ENCODE measurements at places on chromosomes 16 and 17.

- no peak for DNase-seq
- no peak overlapping the region for H3K27ac ChIP-seq
- peaks cover 3% of the 10 kb centered on the region for H3K36me3 ChIP-seq
- no peak overlapping the region for H3K4me3 ChIP-seq
- no peaks in the 10 kb centered on the region for H3K27me3 ChIP-seq
These were observed 2.2 kb upstream of the UBE2Z start for GRCh38 chr17:48905987-48906515.

- no peak overlapping the region for H3K4me3 ChIP-seq
- no peaks in the 10 kb centered on the region for H3K27me3 ChIP-seq
- H3K36me3 ChIP-seq = 0 out of 2 replicates have a peak, but pooled peaks cover 2% of the 10 kb centered on the region
- DNase-seq = no peak
- H3K27ac ChIP-seq = no peak overlapping the region
These were observed 4.4 kb downstream of the GGA2 start for GRCh38 chr16:23505671-23506605.

- H3K27ac ChIP-seq = no peak overlapping the region
- DNase-seq = no peak
- no peak overlapping the region for H3K4me3 ChIP-seq
- H3K27me3 ChIP-seq = no peaks in the 10 kb centered on the region
These were observed 2.7 kb upstream of the KCNJ18 start for GRCh38 chr17:21689604-21690003.

DNA sequence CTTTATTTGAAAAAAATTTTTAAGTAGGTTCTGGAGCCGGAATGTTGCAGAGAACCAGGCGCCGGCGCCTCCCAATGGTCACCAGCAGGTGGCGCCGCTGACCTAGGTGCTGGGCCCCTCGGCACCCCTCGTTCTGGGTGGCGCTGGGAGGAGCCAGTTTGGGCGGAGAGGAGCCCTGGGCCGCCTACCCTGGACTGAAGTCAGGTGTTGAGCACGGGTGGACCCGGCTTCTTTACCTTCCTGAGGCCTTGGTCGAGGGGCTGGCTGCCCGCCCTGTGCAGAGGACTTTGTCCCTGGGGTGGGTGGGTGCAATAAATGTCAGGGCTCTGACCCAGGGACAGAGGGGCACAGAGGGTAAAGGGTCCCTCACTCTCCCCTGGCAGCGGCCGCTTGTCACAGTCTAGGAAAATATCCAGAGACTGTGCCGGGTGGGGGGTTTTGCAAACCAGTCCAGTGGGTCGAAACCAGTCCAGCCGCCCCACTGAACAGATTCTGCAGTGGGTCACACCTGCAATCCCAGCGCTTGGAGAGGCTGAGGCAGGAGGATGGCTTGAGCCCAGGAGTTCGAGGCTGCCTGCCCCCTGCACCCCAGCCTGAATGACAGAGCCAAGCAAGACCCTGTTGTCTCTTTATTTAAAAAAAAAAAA is 30.1 kb upstream of the TNFRSF13B start:
- H3K4me1 ChIP-seq = 0 out of 2 replicates have a peak, but pooled peaks cover 1% of the 10 kb centered on the region
- no peaks in the 10 kb centered on the region for H3K27me3 ChIP-seq
- H3K36me3 ChIP-seq = no peaks in the 10 kb centered on the region

GRCh38 chr17:5020502-5021023 is 14.7 kb downstream of the SLC52A1 start:
- peaks cover 28% of the 10 kb centered on the region for H3K36me3 ChIP-seq
- no peaks in the 10 kb centered on the region for H3K27me3 ChIP-seq
- no peaks in the 10 kb centered on the region for H3K4me1 ChIP-seq
- H3K4me3 ChIP-seq = no peak overlapping the region

GRCh38 chr17:36463916-36464764 is 22.3 kb upstream of the ZNHIT3 start:
- no peaks in the 10 kb centered on the region for H3K36me3 ChIP-seq
- H3K27me3 ChIP-seq = no peaks in the 10 kb centered on the region
- no peak overlapping the region for H3K27ac ChIP-seq
- H3K4me3 ChIP-seq = no peak overlapping the region
- DNase-seq = peak; percentile 87

- no peaks in the 10 kb centered on the region for H3K36me3 ChIP-seq
- no peak for DNase-seq
- no peak overlapping the region for H3K27ac ChIP-seq
- H3K4me3 ChIP-seq = no peak overlapping the region
- H3K4me1 ChIP-seq = peaks cover 1% of the 10 kb centered on the region
These were observed 47.4 kb upstream of the WSB1 start for GRCh38 chr17:27246537-27246936.

- H3K27me3 ChIP-seq = no peaks in the 10 kb centered on the region
- no peak overlapping the region for H3K27ac ChIP-seq
- peaks cover 2% of the 10 kb centered on the region for H3K4me1 ChIP-seq
- no peak for DNase-seq
These were observed 558 bp upstream of the CHMP6 start for GRCh38 chr17:80990921-80991644.

GRCh38 chr17:12896180-12896785 is 107.0 kb downstream of the ARHGAP44 start:
- H3K4me1 ChIP-seq = no peaks in the 10 kb centered on the region
- no peaks in the 10 kb centered on the region for H3K36me3 ChIP-seq
- DNase-seq = no peak
- no peak overlapping the region for H3K27ac ChIP-seq

- no peak overlapping the region for H3K4me3 ChIP-seq
- H3K27me3 ChIP-seq = no peaks in the 10 kb centered on the region
- H3K27ac ChIP-seq = no peak overlapping the region
- peaks cover 36% of the 10 kb centered on the region for H3K36me3 ChIP-seq
These were observed 6.9 kb downstream of the SLC12A4 start for GRCh38 chr16:67961551-67961957.

GRCh38 chr17:79095345-79096055 is 20.9 kb downstream of the ENGASE start:
- DNase-seq = no peak
- H3K4me1 ChIP-seq = no peaks in the 10 kb centered on the region
- no peak overlapping the region for H3K27ac ChIP-seq
- no peaks in the 10 kb centered on the region for H3K27me3 ChIP-seq

GRCh38 chr16:50517450-50518252 is 30.5 kb upstream of the NKD1 start:
- no peak for DNase-seq
- no peaks in the 10 kb centered on the region for H3K4me1 ChIP-seq
- no peaks in the 10 kb centered on the region for H3K36me3 ChIP-seq
- H3K4me3 ChIP-seq = no peak overlapping the region

GRCh38 chr16:89230255-89230654 is 12.8 kb downstream of the ZNF778 start:
- H3K4me3 ChIP-seq = no peak overlapping the region
- no peak for DNase-seq
- H3K36me3 ChIP-seq = peaks cover 42% of the 10 kb centered on the region
- H3K4me1 ChIP-seq = no peaks in the 10 kb centered on the region

DNA sequence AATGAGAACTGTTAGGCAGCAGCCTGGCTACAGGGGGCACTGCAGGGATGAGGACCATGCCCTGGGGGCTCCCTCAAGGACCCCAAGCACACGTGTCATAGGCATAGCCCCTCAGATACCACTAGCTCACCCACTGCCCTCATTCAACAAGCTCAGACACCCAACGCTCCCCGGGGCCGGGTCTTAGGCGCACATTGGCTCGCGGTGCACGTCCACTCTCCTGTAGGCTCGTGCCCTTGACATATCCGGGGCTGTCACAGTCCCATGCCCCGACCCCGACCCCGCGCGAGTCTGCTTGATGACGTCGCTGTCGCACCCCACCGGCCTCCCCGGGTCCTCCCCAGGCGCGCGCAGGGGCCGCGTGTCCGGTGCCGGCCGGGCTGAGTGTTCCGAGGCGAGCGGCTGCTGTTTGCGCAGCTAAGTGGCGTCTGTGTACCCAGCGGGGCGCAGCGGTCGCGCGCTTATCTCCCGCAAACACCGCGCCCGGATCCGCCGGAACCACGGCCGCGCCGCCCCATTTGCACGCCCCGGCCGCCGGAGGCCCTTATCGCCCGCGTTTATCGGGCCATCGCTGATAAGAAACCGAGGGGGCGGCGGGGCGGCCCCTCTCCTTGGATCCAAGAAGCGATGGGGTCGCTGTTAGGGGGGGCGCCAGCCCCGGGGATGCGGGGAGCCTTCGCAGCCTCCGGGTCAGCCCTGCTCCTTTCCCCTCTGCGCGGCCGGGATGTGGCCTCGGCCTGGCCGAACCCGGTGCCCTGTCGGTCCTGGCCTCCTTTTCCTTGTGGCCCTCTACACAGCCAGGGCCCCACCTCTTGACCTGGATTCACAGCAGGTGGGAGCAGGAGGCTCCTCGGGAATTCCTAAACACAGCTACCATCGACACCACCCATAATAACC is 20.7 kb upstream of the NAGS start:
- no peaks in the 10 kb centered on the region for H3K27me3 ChIP-seq
- H3K27ac ChIP-seq = no peak overlapping the region
- DNase-seq = no peak
- H3K4me3 ChIP-seq = peak overlapping the region; percentile 65
- H3K36me3 ChIP-seq = no peaks in the 10 kb centered on the region
- H3K4me1 ChIP-seq = no peaks in the 10 kb centered on the region

- no peaks in the 10 kb centered on the region for H3K36me3 ChIP-seq
- H3K27ac ChIP-seq = no peak overlapping the region
- H3K4me1 ChIP-seq = no peaks in the 10 kb centered on the region
- no peak for DNase-seq
These were observed 474.8 kb downstream of the KCNJ2 start for GRCh38 chr17:70644096-70644495.

DNA sequence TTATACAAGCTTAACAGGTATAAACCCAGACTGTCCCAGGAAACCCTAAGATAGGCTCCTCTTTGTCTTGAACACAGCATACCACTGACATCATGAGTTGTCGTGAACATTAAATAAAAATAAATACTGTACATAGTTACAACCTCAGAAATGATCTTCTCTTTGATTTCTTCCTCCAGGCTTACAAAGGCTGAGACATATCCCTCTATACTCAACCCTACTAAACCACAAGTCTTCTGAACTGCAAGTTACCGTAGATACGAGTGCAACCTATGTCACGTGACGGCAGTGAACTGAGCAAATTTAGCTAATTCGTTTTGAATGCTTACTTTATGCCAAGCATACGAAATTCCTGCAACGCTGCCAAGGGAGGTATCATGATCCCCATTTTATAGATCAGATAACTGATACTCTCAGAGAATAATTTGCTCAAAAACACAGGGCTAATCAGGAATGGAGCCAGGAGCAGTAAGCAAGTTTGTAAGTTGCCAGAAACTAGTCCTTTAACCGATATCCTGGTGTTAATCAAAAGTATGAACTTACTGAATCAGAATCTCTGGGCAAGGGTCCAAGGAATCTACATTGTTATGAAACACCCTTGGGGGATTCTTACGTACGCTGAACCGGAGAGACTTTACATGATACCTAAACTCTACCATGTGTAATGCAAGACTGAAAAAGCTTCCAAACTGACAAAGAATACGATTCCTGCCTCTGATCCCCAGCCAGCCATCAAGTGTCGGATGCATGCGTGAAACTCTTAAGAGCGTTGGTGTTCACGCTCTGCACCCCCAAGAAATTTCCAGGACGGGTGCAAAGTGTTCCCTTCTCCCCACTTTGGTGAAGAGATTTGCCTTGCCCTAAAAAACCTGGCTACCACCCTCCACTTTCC is 106.2 kb downstream of the XYLT1 start:
- no peak overlapping the region for H3K27ac ChIP-seq
- DNase-seq = no peak
- no peak overlapping the region for H3K4me3 ChIP-seq
- H3K27me3 ChIP-seq = no peaks in the 10 kb centered on the region

DNA sequence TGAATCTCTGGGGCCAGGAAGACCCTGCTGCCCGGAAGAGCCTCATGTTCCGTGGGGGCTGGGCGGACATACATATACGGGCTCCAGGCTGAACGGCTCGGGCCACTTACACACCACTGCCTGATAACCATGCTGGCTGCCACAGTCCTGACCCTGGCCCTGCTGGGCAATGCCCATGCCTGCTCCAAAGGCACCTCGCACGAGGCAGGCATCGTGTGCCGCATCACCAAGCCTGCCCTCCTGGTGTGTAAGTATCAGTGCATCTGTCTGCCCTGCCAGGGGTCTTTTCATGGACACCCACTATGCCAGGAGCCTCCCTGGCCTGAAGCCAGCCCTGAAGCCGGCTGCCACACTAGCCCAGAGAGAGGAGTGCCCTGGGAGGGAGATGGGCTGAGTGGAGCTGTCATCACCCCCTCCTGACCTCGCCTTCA is at the start of gene CETP:
TSS of gene CETP (plus strand) at position 100 of the 431 bp plus-strand sequence. CDS start at position 130, 30 bp downstream.
- DNase-seq = no peak
- H3K27ac ChIP-seq = no peak within 1 kb of the TSS
- H3K27me3 ChIP-seq = no peaks in the 10 kb centered on the region
- H3K4me3 ChIP-seq = no peak within 1 kb of the TSS
- no peaks in the 10 kb centered on the region for H3K36me3 ChIP-seq

DNA sequence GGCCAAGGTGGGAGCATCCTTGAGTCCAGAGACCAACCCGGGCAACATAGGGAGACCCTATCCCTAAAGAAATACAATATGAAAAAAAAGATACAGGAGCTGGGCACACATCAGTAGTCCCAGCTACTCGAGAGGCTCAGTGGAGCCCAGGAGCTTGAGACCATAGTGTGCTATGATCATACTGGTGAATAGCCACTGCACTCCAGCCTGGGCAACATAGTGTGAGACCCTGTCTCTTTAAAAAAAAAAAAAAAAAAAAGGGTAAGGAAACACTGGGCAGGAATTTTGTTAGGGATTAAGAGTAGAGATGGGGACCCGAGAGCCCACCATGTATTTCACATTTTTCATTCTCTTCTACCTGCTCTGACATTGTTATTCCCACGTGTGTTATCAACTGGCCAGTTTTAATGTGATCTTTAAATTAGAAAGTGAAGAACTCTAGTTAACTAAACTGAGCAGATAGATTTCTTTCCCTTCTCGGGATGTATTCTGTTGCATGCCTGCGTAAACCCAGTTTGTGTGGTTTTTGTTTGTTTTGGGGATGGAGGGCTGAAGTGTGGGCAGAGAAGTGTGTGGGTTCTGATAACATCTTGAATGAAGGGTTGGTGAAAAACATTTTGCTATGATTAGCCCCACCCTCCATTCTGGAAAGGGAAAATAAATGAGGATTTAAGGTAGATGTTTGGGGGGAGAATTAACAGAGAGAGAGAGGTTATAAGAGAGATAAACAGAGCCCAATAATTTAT is 17.2 kb upstream of the SNTB2 start:
- no peak for DNase-seq
- peaks cover 20% of the 10 kb centered on the region for H3K36me3 ChIP-seq
- no peaks in the 10 kb centered on the region for H3K4me1 ChIP-seq

GRCh38 chr16:23013484-23013883 is 135.8 kb downstream of the USP31 start:
- H3K4me3 ChIP-seq = no peak overlapping the region
- no peaks in the 10 kb centered on the region for H3K27me3 ChIP-seq
- no peaks in the 10 kb centered on the region for H3K36me3 ChIP-seq
- no peak for DNase-seq

DNA sequence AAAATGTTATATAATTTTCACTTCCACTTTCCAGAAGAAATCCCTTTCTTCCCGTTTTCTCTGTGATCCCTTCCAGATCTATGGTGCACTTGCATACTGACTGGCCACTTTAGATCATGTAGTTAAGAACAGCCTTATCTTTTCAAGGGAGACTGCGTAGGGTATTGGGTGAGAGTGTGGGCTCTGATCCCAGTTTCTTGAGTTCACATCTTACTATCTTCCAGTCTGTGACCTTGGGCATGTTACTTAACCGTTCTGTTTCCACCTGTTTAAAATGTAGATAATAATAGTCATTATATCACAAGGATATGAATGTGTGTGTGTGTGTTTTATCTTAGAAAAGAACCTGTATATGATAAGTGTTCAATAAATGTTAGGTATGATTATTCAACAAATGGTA is 83.7 kb downstream of the TANGO6 start:
- no peaks in the 10 kb centered on the region for H3K4me1 ChIP-seq
- no peak overlapping the region for H3K4me3 ChIP-seq
- DNase-seq = no peak
